ENCODE measurements at places on chromosomes 2 and 18.

DNA sequence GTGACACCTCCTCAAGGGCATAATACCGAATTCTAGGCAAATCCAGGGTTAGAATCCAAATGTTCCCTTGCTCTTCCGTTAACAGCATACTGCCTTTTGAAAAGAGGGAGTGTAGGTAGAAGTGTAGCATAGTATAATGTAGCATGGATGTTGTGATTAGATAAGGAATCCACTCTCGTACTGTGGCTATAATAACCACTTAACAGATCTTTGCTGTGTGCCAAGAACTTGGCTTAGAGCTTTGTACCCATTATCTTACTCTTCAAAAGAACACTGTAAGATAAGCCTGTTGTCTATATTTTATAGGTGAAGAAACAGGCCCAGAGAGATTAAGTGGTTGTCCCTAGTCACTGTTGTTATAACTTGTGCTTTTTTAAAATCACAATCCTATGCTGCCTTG, 24.2 kb downstream of the WDR75 start:
- no peak overlapping the region for H3K27ac ChIP-seq
- H3K4me3 ChIP-seq, result no peak overlapping the region
- no peaks in the 10 kb centered on the region for H3K27me3 ChIP-seq
- no peaks in the 10 kb centered on the region for H3K4me1 ChIP-seq

DNA sequence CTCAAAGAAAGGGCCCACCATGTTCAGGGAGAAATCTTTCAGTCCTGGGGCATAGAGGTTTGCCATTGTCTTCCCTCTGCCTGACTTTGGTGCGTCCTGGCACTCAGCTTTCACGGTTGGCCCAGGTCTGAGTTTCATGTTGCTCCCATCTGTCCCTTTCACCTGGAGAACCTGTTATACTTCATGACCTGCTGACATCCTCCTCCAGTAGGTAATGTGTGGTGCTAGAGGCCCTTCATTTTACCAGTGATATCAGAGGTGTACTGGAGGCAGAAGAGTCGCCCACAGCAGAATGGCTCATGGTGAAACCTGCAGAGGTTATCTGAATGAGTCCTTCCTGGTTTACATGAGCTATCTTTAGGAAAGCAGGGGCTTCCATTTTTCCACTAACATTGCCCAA, 128.8 kb upstream of the DLX2 start:
- no peaks in the 10 kb centered on the region for H3K36me3 ChIP-seq
- DNase-seq, result no peak
- no peak overlapping the region for H3K27ac ChIP-seq
- no peak overlapping the region for H3K4me3 ChIP-seq
- H3K4me1 ChIP-seq, result peaks cover 65% of the 10 kb centered on the region
- H3K27me3 ChIP-seq, result peaks cover 35% of the 10 kb centered on the region

DNA sequence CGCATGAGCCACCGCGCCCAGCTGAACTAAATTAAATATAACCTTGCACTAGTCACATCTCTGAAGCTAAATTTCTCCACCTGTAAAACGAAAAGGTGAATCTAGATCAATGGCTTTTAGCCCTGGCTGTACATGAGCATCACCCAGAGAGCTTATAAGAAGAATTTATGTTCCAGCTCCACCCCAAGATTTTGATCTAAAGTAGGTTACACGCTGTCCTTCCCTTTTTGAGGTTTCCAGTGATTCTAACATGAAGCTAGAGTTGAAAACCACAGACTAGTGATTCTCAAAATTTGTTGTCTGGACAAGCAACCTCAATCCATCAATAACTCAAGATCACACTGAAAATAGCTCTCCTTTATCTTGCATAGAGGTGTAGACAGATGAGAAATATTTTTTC, 208.8 kb upstream of the CRIM1 start:
- no peak overlapping the region for H3K27ac ChIP-seq
- no peaks in the 10 kb centered on the region for H3K36me3 ChIP-seq
- H3K4me3 ChIP-seq, result no peak overlapping the region
- DNase-seq, result no peak
- no peaks in the 10 kb centered on the region for H3K4me1 ChIP-seq
- H3K27me3 ChIP-seq, result no peaks in the 10 kb centered on the region

GRCh38 chr2:57890464-57890863, 156.1 kb upstream of the VRK2 start:
- H3K4me1 ChIP-seq, result 0 out of 2 replicates have a peak, but pooled peaks cover 6% of the 10 kb centered on the region
- H3K27me3 ChIP-seq, result no peaks in the 10 kb centered on the region
- no peak overlapping the region for H3K4me3 ChIP-seq
- no peak for DNase-seq
- no peaks in the 10 kb centered on the region for H3K36me3 ChIP-seq

- peaks cover 16% of the 10 kb centered on the region for H3K4me1 ChIP-seq
- peaks cover 5% of the 10 kb centered on the region for H3K36me3 ChIP-seq
- H3K4me3 ChIP-seq, result no peak overlapping the region
- DNase-seq, result no peak
These were observed 42.8 kb upstream of the TTC39C start for GRCh38 chr18:23971666-23972230.

- H3K36me3 ChIP-seq, result no peaks in the 10 kb centered on the region
- peaks cover 14% of the 10 kb centered on the region for H3K4me1 ChIP-seq
These were observed 347.1 kb downstream of the TNS1 start for GRCh38 chr2:217655651-217656050.

DNA sequence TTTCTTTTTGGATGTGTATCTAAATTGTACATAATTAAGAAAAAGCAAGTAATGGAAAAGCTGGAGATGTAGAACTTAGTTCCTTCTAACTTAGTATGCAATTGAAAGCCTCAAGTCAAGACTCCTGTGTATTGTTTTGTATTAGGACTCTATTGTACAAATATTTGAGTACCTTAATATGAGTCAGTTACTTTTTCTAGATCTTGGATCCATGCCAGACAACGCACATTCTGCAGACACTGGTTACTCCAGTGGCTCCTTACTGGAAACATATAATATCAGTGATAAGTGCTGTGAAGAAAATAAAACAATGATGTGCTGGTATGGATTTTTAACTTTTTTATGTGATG, 1.5 kb downstream of the SLC39A10 start:
- no peak for DNase-seq
- H3K27me3 ChIP-seq, result no peaks in the 10 kb centered on the region
- H3K27ac ChIP-seq, result peak overlapping the region; percentile 92
- H3K4me3 ChIP-seq, result peak overlapping the region; percentile 97

GRCh38 chr2:141699573-141699972, 431.2 kb downstream of the LRP1B start:
- H3K4me3 ChIP-seq, result no peak overlapping the region
- no peak for DNase-seq
- no peak overlapping the region for H3K27ac ChIP-seq
- no peaks in the 10 kb centered on the region for H3K36me3 ChIP-seq

DNA sequence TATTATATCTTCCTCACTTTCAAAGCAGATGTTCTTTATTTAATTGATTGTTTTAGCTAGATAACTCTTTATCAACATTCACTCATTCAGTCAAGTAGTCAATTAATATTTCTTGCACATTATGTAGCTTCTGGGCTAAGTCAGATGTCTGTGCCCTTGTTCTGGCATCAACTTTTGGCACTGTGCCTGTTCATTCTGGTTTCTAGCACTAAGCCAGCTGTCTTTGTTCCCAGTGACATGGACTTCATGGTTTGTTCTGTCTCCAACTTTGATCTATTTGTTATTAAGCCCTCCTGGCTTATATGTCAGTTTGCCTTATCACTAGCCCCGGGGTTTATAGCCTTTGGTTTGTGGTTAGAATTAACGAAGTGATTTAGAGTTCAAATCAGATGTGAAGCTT, 247.9 kb upstream of the SYT4 start:
- no peaks in the 10 kb centered on the region for H3K27me3 ChIP-seq
- DNase-seq, result no peak
- no peaks in the 10 kb centered on the region for H3K36me3 ChIP-seq
- H3K27ac ChIP-seq, result no peak overlapping the region
- H3K4me1 ChIP-seq, result no peaks in the 10 kb centered on the region

GRCh38 chr18:63132819-63133200, 186.8 kb downstream of the BCL2 start:
- peaks cover 21% of the 10 kb centered on the region for H3K4me1 ChIP-seq
- DNase-seq, result no peak
- H3K4me3 ChIP-seq, result no peak overlapping the region

DNA sequence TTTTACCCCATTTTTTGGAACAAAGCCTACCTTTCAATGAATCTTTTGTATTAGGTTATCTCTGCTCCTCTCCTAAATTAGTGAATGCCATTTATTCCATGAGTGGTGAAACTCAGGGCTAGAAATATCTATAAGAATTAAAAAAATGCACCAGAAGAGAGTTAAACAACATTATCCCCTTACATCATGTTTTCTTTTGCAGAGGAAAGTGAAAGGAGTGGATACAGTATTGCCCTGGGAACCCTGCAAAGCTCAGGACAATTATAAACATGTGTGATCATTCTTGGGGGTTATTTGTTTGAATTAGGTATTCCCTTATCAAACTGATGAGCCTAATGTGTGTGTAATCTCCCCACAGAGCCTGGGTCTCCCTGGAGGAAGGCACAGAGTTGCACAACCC, 559.2 kb downstream of the RNF144A start:
- no peak overlapping the region for H3K27ac ChIP-seq
- no peak overlapping the region for H3K4me3 ChIP-seq
- H3K36me3 ChIP-seq, result no peaks in the 10 kb centered on the region
- H3K27me3 ChIP-seq, result no peaks in the 10 kb centered on the region

DNA sequence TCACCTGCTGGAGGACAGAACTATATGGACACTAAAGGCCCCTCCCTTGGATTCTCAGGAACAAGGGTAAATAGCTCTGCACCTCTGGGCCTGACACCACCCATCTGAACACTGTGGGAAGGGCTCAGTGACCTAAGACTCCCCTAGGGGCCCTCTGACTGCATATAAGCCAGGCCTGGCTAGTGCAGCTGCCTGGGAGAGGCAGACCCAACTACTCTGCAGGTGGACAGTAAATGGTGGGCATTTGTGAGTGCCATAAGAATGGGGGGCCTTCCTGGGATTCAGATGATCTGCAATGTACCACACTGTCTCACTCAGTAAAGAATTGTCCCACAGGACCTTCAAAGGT, 11.2 kb upstream of the WIPF1 start:
- no peaks in the 10 kb centered on the region for H3K27me3 ChIP-seq
- no peak overlapping the region for H3K27ac ChIP-seq
- no peaks in the 10 kb centered on the region for H3K4me1 ChIP-seq
- DNase-seq, result no peak

- H3K4me3 ChIP-seq, result no peak overlapping the region
- H3K36me3 ChIP-seq, result peaks cover 17% of the 10 kb centered on the region
- no peak overlapping the region for H3K27ac ChIP-seq
- H3K4me1 ChIP-seq, result peaks cover 21% of the 10 kb centered on the region
- H3K27me3 ChIP-seq, result no peaks in the 10 kb centered on the region
- DNase-seq, result no peak
These were observed 1739.1 kb upstream of the PIK3C3 start for GRCh38 chr18:40215979-40216378.

DNA sequence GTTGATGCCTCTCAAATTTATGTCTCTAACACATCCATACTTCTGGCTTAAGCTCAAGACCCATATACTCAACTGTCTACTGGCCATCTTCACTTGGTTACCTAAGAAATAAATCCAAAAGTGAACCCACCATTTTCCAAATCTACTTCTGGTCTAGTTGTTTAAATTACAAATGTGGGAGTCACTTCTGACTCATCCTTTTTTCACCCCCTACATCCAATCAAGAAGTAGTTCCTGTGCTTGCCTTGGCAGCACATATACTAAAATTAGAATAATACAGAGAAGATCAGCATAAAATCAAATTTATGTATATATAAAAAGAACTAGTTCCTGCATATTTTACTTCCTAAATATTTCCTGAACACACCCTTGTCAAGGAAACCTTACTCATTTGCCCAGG, 53.6 kb downstream of the STRN start:
- H3K4me3 ChIP-seq, result no peak overlapping the region
- DNase-seq, result no peak

DNA sequence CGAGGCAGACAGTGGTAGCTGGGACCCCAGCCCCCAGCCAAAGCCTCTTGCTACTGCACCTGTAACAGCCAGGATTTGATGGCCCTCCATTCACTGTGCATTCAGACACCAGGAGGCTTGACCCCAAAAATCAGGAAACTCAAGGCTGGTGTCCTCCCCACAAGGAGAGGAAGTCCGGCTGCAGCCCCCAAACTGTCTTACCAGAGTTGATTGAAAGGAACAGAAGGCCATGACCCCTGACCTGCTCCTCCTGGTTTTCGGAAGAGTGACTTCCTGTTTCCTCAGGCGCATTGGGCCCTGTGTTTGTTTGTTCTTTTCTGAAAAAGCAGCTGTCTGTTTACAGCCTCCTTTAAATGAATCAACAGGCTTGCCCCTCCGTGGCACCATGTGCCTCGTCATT, 111.6 kb downstream of the RNF144A start:
- no peak overlapping the region for H3K4me3 ChIP-seq
- H3K27ac ChIP-seq, result no peak overlapping the region
- peaks cover 4% of the 10 kb centered on the region for H3K4me1 ChIP-seq
- H3K27me3 ChIP-seq, result no peaks in the 10 kb centered on the region

DNA sequence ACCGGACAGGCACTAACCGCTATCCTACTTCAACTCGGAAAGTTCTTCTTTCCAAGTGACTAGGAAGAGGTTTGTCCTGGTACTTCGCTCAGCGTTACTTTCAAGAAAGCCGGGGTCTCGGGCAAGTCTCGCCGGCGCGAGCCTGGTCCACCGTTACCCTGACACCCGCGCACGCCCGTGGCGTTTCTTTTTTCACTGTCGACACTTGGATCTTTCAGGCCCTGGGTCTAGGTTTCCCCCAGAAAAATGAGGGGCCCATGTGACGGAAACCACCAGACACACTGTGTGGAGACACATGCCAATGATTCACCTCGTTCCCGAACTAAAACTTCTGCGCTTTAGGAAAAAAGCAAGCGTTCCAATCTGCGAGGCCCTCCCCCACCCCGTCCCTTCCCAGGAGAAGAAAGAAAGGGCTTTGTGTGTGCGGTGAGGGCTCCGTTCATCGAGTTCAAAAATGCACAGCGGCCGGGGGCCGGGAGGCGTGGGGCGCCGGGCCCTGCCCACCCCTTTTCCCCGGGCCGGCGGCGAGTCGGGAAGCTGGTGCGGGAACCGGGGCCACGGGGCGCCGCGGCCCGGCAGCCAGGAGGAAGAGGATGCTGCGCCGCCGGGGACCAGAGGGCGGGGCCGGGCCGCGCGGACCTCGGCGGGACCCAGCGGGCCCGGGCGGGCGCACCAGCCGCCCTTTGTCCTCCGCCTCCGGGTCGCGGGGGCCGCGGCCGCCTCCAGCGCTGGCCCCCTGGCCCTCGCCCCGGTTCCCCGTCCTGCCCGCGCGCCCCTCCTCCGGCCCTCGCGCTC, 2.6 kb downstream of the ZNF521 start:
- peak overlapping the region; percentile 97 for H3K4me3 ChIP-seq
- peak overlapping the region; percentile 74 for H3K27ac ChIP-seq
- H3K27me3 ChIP-seq, result peaks cover 43% of the 10 kb centered on the region
